ENCODE measurements at places on chromosomes 13 and 19. TPM values are rescaled to one million over a fixed set of nuclear protein-coding genes. Genes with fewer than 3 reads are reported as not detected.

DNA sequence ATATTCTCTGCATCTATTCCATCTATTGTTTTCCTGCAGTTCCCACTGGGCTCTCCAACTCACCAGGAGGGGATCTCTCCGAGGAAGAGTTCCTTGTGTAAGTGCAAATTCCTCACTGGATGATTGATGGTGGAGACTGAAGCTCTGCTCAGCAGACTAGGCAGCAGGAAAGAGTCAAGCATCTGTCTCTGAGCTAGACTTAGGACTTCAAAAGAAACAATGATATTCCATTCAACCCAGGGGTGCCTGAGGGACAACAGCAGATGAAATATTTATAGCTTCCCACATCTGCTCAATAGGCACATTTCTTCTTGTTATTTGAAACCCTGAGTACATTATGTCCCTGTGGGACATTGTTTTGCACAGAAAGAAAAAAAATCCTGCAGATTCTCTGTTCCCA is at the start of the genes OR7A5 and OR7C1:
TSS of gene OR7A5 (minus strand) at position 175 of the 400 bp plus-strand sequence. CDS start 6,944 bp downstream, outside the sequence.
TSS of gene OR7C1 (minus strand) at position 175 of the 400 bp plus-strand sequence. CDS start 35,049 bp downstream, outside the sequence.
- DNase-seq = no peak

GRCh38 chr19:16363852-16364230 is 39.2 kb downstream of the KLF2 start:
- DNase-seq = no peak

PRKCSH gene
- total RNA-seq = 300 TPM

PLEKHG2 gene
- 12.1 TPM for total RNA-seq

MCEMP1 gene
- total RNA-seq = not detected
